ENCODE measurements at places on chromosomes 2 and 18.

GRCh38 chr2:46079985-46080560, 217.1 kb upstream of the EPAS1 start:
- peak; percentile 20 for DNase-seq

DNA sequence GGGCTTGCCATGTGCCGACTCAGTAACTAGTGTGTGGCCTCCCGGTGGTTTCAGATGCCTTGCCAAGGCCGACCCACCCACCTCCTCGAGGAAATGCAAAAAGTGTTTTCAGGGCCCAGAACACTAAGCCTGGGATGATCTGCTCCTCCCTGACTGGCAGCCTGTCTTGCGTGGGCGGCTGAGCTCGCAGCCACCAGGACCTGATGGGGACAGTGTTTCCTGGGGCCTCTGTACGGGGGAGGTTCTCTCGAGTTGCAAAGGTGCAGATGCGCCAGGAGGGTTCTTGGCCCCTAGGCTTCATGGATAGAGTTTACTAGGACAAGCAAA, 85.2 kb downstream of the GLI2 start:
- no peak for DNase-seq

DNA sequence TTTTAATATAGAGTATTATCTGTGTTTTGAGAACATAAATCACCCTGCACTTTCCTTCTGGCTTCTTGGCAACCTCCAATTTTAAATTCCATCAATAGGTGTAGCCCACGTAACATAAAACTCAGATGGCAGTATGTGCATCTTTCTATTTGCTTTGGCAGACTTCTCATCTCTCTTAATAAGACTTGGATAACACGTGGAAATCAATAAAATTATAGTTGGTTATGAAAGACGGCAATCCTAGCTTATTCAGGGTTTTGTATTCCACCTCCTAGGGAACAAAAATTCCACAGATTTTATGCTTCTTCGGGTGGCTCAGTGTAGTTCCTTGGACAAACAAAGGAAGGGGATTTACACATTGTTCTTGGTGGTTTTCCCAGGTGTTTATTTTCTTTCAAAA, 299.3 kb downstream of the RND3 start:
- no peak for DNase-seq

DNA sequence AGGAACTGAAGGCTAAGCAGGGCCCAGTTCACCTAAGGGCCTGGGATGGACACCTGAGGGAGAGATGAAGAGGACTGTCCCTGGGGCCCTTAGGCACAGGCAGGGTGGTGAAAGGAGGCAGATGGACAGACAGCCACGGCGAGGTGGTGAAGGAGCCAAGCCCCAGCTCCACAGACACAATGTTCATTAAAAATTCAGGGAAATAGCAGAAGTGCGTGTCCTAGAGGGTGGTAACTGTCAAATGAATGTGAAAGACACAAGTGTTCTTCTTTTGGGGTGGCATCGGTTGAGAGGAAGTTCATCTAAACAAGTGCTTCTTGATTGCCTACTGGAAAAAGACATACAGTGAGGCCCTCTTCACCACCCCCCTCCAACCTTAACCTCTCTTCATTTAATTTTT, 76.2 kb upstream of the SIX2 start:
- DNase-seq, result no peak

GRCh38 chr2:169303579-169304305, 58.6 kb downstream of the LRP2 start:
- DNase-seq, result no peak

DNA sequence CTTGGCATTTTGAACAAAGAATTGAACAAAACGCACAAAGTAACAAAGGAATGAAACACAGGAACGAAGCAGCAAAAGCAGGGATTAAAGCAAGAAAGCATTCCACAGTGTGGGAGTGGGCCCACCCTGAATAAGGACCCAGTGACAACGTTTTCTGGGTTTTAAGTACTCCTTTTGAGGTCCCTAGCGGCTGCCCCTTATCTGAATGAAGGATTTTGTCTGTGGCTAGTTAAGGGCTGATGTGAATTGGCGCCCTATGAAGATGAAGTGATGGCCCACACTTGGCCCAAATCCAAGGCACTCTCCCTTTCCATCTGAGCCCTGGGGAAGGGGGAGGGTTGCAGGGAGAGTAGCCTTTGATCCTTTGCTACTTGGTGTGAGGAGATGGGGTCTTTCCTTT, 7.8 kb upstream of the CCDC141 start:
- no peak for DNase-seq

- DNase-seq, result no peak
Measured at GRCh38 chr2:102114851-102115497, 27.6 kb upstream of the IL1R1 start.

GRCh38 chr2:95292623-95293260, 4.4 kb upstream of the KCNIP3 start:
- no peak for DNase-seq

DNA sequence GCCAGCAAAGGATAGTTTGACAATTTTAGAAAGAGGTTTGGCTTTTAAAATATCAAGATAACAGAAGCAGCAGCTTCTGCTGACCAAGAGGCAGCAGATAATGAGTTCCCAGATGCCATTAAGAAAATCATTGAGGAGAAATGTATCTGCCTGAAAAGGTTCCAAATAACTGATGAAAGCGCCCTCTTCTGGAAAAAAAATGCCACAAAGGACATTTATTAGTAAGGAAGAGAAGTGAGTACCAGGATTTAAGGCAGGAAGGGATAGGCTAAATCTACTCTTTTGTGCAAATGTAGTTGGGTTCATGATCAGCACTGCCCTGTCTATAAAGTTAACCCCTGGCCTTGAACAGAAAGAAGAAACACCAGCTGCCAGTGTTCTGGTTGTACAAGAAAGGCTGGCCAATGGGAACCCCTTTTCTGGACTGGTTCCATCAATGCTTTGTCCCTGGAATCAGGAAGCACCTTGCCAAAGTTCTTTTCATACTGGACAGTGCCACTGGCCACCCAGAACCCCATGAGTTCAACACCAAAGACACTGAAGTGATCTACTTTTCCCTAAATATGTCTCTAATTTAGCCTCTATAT, 40.6 kb downstream of the DHX57 start:
- no peak for DNase-seq

DNA sequence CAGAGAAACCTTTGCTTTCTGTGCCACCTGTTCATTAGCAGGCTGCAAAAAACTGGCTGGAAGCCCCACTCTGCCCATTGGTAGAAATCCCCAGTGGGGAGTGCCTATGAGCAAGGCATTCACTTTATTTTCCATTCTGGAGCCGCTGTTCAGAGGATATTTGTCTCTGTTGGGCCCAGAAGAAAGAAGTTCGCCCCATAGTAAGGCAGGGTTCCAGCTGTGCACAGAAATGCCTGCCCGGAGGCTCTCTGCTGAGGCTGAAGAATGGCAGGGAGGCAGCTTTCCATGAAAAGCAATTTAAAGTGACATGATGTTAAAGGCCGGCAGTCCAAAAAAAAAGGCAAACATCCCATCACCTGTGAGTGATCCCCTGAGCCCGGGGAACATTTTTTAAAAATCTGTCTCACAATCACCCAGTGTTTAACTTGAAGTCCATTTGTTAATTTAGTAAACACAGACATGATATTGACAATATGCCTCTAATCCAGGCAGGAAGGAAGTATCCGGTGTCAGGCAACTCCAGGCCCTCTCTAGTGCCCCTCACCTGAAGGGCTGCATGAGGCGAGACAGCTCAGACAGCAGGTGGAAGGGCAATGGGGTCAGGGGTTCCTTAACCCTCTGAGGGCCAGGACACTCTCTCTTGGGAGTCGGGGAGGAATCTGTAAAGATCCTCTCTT, 265.1 kb upstream of the SIX2 start:
- DNase-seq, result no peak

- DNase-seq, result peak; percentile 28
Measured at GRCh38 chr18:10928772-10929373, 220.5 kb downstream of the PIEZO2 start.

DNA sequence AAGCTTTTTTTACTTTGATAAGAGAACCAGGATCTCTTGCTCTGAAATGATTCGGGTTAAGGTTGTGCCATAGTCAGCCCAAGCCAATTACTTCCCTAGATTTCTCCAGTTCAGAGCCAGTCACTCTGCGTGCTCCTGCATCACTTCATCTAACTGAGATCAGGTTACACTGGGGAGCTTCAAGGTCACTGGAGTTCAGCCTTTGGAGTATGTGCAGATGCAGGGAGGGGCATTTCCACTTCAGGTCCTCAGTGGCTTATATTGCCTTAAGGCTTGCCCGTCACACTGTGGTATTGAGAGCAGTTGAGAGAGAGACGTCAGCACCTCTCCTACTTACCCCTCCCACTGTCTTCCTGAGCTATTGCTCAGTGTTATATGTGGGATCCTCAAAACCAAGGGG, 317.8 kb downstream of the EPHA4 start:
- DNase-seq, result no peak

DNA sequence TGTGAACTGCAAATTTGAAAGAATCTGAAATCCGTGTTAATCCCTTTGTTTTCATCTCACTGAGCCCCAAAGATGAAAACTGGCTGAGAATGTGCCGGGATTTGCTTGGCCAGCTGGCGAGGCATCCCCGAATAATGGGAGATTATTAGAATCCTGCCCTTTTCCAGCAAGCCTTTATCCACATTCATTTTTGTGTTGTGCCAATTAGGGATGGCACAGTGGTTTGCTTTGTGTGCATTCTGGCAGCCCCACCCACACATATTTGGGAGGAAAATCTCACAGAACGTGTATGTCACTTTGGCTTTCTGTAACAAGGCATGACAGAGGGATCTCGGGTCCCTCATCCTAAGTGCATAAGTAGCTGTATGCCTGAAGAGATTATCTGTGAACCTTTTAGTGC, 405.8 kb upstream of the FAM98A start:
- DNase-seq, result no peak

DNA sequence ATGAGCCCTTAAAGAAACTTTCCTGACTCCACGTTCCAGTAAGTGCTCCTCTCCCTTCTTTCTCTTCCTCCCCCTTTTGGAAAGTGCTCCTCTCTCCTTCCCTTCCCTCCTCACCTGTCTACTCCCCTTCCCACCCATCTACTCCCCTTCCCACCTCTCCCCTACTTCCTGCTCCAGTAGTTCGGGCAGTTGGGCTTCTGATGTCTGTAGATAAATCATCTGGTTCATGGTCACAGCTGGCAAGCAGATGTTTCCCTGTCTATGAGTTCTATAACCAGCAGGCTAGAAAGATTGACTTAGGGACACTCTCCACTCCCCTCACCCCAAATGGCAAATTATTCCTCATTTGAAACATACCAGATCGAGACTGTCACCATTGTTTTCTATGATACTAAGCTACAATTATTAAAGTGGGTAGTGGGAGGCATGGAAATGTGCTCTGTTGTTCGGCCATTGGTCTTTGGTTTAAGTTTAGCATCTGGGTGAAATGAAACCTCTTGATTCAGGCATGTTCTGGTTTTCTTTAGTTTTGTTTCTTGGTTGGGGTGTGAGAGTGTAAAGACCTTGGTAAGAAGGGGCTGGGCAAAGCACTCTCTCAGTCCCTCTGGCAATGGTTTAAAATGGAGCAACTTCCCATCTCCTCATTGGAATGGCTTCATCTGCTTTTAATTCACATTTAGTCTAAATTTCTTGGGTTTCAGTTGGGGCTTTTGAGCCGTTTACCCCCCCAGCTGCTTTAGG, 413.2 kb upstream of the SPRED2 start:
- no peak for DNase-seq

DNA sequence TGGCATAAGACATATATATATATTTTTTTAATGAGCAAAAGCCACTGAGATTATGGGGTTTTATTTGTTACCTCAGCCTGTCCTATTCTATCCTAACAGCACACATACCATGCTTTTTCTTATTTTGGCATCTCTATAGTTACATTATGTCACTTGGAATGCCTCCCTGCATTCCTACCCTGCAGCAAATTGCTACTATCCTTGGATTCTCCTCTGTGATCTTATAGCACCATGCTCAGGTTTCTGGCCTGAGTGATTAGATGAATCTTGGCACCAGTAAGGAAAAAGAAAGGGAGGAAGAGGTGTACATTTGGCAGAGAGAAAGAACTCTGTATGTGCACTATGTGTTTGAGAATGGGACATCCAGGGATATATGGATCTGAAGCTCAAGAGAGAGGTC, 86.3 kb upstream of the PELI1 start:
- no peak for DNase-seq

DNA sequence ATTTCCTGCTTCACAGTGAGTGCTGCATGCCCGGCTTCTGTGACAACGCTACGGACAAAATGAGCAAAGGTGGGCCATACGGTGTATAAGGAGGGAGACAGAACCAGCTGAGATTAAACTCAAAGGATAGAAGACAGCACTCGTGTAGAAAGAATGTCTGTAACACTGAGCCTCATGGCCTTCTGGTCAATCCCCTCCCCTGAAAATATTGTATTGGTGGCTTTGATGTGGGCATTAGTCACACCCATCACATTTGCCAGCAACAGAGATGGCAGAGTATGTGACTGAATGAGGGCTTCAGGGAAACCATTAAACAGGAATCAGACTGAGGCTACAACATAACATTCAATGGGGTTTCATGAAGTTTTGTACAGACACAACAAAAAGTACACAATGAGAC, 287.8 kb upstream of the CCDC68 start:
- DNase-seq, result no peak

GRCh38 chr18:36212301-36213171, 25.2 kb downstream of the MOCOS start:
- DNase-seq, result no peak

GRCh38 chr2:24374301-24374700, 14.0 kb upstream of the ITSN2 start:
- DNase-seq, result no peak

Measured in GM19239 (cell line).